BE2C (cell line): ENCODE measurements at places on chromosomes 7 and 10.

GRCh38 chr10:8114741-8115617 lies 60.5 kb downstream of the GATA3 start:
- no peak for DNase-seq

DNA sequence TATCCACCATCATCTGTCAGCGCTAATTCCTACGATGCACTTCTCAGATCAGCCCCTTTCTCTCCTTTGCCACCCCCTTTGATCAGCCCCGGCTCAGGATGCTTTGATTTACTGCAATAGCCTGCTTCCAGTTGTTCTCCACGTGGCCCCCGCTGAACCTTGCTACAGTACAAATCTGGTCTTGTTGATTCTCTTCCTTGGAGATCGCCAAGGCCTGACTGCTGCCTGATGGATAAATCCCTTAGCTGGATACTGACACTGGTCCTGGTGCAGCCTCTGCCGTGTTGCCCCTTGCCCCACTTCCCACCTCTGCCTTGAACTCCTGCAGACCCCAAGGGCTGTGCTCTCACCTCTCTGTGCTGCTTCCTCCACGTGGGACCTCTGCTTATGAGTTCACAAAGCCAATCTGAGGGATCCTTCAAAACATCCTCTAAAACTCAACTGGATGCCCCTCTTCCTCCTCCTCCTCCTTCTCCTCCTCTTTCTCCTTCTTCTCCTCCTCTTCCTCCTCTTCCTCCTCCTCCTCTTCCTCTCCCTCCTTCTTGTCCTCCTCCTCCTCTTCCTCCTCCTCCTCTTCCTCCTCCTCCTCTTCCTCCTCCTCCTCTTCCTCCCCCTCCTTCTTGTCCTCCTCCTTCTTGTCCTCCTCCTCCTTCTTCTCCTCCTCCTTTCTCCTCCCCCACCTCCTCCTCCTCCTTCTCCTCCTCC lies 15.3 kb downstream of the PLXNA4 start:
- no peak for DNase-seq

- DNase-seq: no peak
Measured at GRCh38 chr10:15254808-15255648, 86.5 kb upstream of the NMT2 start.

- no peak for DNase-seq
Measured at GRCh38 chr10:21488957-21489446, 36.5 kb downstream of the SKIDA1 start.

GRCh38 chr10:71268247-71268691 lies 50.8 kb upstream of the SLC29A3 start:
- peak; percentile 63 for DNase-seq

GRCh38 chr10:71608819-71609768 lies 110.5 kb downstream of the C10orf105 start:
- DNase-seq: peak; percentile 88

- no peak for DNase-seq
Measured at GRCh38 chr10:97059006-97059871, 126.5 kb downstream of the SLIT1 start.

DNA sequence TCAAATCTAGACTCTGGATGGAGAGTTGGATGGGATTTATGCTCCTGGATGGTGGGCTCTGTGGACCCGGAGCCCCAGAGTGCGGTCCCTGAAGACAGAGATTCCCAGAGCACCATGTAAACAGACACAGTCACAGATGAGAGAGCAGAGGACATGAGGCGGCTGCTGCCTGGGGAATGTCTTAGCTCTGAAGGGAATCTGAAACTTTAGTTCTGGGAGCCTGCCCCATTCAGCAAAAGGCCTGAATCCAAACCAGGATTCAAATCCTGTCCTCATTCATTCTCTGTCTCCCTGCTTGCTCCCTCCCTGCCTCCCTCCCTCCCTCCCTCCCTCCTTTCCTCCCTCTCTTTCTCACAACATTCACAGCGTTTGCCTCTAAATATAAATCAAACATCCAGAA lies 49.5 kb upstream of the CALD1 start:
- DNase-seq: no peak

DNA sequence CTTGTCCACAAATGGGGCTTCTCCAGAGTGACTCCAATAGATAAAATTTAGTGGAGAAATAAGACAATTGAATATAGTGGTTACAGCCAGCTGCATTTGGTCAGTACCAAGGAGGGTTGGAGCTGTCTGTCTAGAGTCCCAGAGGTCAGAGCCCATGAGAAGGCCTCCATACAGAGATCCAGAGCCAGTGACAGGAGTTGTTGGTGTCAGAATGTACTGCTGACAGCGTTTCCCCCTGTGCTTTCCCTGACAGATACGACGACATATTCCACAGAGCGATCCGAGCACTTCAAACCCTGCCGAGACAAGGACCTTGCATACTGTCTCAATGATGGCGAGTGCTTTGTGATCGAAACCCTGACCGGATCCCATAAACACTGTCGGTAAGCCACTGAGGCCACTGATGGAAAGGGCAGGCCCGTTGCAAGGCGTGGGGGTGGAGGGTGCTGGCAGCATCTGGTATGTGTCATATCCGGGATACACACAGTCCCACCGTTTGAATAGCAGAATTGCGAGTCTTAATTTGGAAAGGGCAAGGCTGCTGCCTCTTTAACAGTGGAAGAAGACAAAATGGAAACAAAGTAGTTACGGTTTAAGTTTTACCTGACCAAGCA lies 483.6 kb downstream of the NRG3 start:
- peak; percentile 55 for DNase-seq

- DNase-seq: no peak
Measured at GRCh38 chr10:6044751-6045313, 17.3 kb downstream of the IL2RA start.

- no peak for DNase-seq
Measured at GRCh38 chr10:6600224-6600987, 20.3 kb upstream of the PRKCQ start.

DNA sequence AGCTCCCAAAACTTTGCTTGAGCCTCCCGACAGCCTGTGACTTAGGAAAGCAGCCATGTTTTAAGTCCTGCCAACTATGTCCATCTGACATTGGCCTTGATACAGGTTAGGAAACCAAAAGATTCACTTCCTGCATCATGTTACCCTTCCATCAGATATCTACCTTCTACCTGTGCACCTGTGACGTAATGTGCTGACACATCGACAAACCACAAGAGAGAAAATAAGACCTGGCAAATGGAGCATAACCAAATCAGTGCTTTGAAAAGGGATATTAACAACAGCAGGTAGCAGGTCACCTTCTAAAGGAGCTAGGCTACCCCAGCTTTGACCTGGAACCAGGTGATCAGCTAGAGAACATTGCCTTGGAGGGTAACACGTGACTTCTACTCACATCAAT lies 14.8 kb upstream of the PRR15 start:
- DNase-seq: no peak

- DNase-seq: no peak
Measured at GRCh38 chr7:85529831-85530230, 343.0 kb upstream of the SEMA3D start.

DNA sequence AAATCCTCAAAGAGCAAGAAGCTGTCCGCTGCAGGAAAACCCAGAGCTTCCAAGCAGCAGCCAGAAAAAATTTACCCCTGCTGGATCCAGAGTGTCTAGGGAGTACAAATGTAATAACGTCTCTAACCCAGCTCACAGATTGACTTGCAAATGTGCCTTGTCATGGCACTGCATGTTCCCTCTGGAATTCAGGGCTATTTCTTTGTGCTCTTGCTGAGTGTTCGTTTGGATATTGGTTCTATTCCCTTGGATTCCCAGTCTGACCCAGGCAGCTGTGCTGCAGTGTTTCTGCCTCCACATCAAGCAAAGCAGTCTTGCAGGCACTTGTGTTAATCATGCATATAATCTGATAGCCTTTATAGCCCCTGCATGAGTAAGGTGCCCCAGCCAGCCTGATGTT lies 209.9 kb upstream of the GHITM start:
- DNase-seq: peak; percentile 15

DNA sequence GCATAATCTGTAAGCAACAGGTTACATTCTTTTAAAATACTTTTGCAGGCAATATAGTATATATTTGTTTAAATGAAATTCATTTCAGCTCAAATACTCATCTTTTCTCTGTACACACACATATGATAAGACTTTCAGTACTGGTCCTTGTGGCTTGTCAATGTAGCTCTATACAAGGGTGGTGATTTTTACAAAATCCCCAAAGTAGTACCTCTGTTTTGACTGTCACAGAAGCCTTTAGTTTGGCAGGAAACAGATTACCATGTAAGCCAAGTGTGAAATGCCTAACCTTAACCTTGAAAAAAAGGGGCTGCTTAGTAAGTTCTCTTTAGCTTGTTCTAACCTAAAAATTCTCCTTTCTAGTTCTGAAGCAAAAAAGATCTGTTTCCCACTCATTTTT lies 87.9 kb downstream of the KCND2 start:
- no peak for DNase-seq

DNA sequence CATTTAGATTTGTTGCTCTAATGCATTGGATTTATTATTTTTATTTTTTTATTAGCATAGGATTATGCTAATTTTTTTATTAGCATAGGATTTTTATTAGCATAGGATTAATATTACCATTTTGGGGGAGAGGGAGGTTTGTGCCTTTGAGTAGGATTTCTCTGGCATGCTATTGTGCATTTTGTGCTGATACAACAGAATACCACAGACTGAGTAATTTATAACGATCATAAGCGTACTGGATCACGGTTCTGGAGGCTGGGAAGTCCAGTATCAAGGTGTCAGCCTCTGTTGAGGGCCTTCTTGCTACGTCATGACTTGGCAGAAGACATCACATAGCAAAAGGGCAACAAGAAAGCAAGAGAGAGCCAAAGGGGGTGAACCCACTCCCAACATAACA lies 187.5 kb downstream of the XPNPEP1 start:
- DNase-seq: no peak

DNA sequence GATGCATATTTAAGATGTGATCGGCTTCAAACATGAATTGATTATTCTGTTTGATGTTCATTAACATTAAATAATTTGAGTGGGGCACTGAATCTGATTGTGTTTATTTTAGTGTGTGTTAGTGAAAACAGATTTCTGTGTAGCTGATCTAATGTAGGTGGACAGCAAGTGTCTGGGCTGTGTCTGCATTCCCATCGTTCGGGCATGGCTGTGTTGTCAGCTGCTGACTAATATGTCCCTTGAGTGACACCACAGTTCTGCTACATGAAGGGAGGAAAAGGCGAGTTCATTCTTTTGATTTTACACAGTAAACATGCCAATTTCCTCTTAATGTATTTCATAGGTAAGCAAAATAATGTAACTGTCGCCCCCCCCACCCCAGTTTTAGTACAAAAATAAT lies 203.0 kb downstream of the CNTNAP2 start:
- no peak for DNase-seq

GRCh38 chr10:96967847-96968246 lies 135.7 kb downstream of the LCOR start:
- no peak for DNase-seq

GRCh38 chr10:77285529-77286182 lies 352.0 kb downstream of the KCNMA1 start:
- no peak for DNase-seq

DNA sequence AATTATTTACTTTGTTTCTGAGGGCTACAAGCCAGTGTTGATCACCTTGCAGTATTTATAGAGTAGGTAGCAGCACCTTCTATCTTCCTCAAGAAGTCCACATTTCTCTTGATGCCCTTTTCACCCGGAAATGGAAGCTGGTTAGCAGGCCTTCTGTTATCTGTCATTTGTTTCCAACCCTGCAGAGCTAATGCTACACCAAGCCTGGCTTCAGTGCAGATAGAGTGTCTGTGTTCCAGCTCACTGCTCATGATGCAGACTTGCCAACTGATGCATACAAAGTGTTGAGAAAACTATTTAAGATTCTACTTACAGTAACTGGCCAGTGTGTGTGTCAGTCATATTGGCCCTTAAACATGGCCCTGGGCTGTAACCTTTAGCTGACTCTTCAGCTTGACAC lies 301.0 kb downstream of the LHFPL3 start:
- peak; percentile 82 for DNase-seq

- no peak for DNase-seq
Measured at GRCh38 chr10:132974249-132974796, 32.0 kb upstream of the CFAP46 start.

DNA sequence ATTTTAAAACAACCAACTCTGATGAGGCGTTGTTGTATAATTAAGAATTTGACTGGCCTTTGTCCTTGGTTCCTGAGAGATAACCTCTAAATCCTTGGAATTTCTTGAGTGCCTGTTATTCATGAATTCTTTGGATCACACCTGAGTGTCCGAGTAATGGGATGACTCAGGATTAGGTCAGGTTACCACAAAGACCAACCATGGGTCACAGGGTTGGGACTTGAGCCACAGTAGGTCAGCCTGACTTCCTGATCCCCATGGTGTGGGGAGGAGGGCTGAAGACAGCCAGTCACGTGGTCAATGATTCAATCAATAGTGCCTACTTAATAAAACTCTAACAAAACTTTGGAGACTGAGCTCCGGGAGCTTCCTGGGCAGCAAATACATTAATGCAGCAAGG lies 192.5 kb downstream of the GFRA1 start:
- DNase-seq: no peak

- no peak for DNase-seq
Measured at GRCh38 chr7:12839508-12840153, 152.2 kb downstream of the ARL4A start.

GRCh38 chr10:4771554-4772201 lies 54.3 kb upstream of the AKR1E2 start:
- DNase-seq: no peak

- no peak for DNase-seq
Measured at GRCh38 chr7:68433462-68434070, 1164.7 kb upstream of the AUTS2 start.

DNA sequence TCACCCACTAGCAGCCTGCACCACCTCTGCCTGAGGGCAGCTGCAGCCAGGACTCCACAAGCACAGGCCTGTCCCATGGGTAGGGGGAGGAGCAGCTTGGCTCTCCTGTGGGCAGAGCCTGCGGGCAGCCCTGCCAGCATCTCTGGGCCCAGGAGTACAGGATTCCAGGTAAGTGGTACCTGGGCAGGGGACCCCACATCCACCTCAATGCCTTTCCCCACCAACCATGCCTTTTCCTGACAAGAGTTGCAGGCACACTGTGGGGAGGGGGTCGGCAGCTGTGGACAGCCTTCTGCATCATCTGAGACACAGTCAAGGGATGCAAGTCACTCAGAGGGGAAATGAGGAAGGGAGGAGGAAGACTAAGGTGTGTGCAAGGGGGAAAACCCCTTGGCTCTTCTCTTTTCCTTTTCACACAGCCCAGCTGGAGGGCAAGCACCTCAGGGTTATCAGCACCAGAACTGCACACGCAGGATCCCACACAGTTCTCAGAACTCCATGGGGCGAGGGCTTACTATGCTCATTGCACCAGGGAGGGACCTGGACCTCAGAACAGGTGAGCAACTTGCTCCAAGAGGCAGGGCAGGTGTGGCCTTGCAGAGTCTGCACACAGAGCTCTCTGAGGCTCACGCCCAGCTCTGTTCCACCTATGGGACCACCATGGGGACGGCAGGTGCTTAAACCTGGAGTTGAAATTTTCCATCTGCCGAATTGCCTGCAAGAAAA lies 16.5 kb upstream of the ANTXRL start:
- no peak for DNase-seq

DNA sequence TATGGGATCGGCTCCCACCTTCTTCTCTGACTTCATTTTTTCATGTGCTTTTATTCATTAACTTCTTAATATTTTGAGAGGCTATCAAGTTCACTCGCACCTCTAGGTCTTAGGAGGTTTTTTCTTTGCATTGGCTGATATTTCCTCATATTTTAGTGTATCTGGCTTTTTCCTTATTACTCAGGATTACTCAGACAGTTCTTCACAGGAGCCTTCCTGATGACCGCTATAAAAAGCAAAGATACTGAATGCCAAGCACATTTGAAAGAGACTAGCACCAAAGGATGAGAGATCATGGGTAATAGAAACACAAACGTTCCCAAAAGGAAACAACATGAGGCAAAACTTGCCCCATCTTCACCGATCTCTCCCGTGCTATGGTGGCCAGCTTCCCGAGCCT lies 409.2 kb upstream of the KLF6 start:
- no peak for DNase-seq
